ENCODE measurements at places on chromosomes 2 and 18.
A peak's percentile ranks its signal among the peaks of the same experiment; 100 is the strongest.

GRCh38 chr2:43461453-43462073 is 134.3 kb downstream of the THADA start:
- no peak for DNase-seq

DNA sequence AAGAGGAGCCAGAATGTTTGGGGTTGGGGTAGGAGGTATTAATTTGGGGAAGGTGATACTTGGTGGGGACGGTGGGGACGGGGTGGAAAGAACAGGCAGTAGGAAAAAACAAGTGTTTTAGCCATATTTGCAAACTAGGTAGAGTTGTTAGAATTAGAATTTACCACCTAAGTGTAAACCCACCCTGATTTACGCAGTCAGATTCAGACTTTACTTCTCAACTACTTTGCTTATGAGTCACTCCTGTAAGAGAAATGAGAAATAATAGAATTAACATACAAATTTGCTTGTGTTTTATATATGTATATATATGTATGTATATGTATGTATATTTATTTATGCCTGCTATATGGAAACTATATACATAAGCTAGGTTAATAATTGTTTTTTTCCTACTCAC is 1168.2 kb upstream of the ZEB2 start:
- no peak for DNase-seq

DNA sequence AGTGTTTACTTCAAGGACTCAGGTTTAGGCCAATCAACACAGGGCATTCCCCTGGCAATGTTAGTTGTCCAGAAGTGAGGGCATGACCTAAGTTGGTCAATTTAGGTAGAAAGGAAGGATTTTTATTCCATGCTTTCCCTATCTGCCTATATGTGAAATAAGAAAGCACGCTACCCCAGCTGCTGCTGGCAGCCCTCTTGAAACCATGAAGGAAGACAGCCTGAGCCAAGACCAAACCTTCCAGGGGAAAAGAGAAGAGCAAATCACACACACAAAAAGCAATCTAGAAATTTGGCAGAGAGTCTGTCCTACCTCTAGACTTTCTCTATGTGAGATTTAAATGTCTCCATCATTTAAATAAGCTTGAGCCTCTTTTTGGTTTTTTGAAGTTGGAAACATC is 387.6 kb downstream of the TNS1 start:
- DNase-seq = no peak

- DNase-seq = no peak
Observed at GRCh38 chr2:232927793-232928550, 57.9 kb downstream of the SNORC start.

DNA sequence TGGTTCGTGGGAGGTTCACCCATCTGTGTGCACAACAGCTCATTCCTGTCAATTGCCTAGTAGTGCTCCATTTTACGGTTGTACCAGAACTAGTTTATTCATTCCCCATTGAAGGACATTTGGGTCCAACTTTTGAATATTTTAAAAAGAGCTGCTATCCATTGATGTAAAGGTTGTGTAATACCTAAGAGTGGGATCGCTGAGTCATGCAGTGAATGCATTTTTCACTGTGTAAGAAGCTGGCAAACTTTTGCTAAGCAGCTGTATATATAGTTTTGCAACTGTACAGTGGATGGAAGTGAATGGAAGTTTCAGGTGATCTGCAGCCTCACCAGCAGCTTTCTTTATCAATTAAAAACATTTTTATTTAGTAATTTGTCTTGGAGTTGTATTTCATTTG is 104.5 kb downstream of the DCDC2C start:
- DNase-seq = no peak

- no peak for DNase-seq
Observed at GRCh38 chr2:75596784-75597183, 36.0 kb upstream of the EVA1A start.

GRCh38 chr18:21704603-21705364 is at the start of gene ABHD3:
ABHD3 (minus strand) TSS chr18:21704774; CDS start chr18:21704665, 109 bp downstream.
- peak; percentile 84 for DNase-seq

- DNase-seq = no peak
Observed at GRCh38 chr18:3538456-3538855, 88.5 kb downstream of the TGIF1 start.
